Neural progenitor cell (in vitro differentiated cells): ENCODE measurements at places on chromosomes 11 and 22. TPM values are rescaled to one million over a fixed set of nuclear protein-coding genes. Genes with fewer than 3 reads are reported as not detected.

Gene VWCE
- total RNA-seq = 5.1 and 7.0 TPM in 2 replicates

Gene FOLR1
- 3.6 and 9.6 TPM in 2 replicates for total RNA-seq

Gene PTPRCAP
- total RNA-seq = 1.1 TPM in 1 of 2 replicates, not detected in the other

Gene LARGE1
- total RNA-seq = 24.9 and 30.8 TPM in 2 replicates

Gene GAB4
- 0.07 TPM in 1 of 2 replicates, not detected in the other for total RNA-seq

Gene TESMIN
- total RNA-seq = 7.4 and 8.1 TPM in 2 replicates

Gene TUBA8
- total RNA-seq = 0.09 and 0.39 TPM in 2 replicates

DNA sequence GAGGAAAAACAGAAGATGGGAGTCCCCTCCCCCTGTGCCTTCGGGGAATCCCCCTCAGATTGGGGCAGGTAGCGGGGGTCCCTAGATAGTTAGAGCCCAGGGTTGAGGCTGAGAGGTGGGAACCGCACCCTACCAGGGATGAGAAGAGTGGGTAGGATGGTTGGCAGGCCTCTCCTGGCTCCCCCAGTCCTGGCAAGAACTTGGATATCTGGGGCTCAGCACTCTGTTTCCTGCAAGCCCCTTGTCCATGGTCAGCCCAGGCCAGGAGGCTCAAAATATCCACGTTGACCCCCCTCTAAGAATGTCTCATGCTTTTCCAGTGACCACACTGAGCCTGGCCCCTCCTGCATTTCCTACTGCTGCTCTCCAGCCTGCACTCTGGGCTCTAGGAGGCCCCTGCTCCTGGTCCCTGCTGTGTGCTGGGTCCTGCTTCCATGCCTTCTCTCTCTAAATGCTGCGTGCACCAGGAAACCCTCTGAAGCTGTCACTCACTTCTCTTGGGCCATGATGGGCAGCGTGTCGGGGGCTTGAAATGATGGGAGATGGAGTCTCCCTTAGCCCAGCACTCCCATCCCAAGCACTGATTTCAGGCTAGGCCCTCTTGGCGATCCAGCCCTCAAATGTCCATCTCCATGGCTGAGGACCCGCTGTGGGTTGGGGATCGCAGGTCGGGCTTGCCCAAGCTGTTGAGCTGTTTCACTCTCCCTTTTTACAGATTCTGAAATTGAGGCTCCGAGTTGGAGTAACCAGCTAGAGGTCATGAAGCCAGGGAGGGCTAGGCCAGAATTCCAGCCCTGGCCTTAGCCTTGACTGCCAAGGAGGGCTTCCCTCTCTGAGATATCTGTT is 2.0 kb downstream of the MAP3K11 start:
- no peak for DNase-seq
- no peak overlapping the region for H3K4me3 ChIP-seq
- H3K27ac ChIP-seq = no peak overlapping the region

DNA sequence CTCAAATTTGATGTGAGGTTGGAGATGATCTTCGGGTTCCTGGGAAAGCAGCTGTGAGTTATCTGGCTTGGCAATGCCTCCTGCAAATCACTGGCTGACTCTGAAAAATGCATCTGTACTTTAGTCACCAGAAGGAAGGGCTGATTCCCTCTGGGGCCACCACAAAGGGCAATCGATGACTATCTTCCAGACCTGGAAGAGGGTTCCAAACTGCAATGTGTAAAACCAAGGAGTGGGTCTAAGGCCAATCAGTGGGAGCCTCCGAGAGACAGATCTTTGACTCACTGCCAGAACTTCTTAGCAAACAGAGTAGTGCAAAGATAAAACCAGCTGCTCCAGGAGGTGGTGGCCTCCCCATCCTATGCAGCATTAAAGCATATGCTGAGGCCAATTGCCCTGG is 29.1 kb upstream of the PAK1 start:
- H3K27ac ChIP-seq = no peak overlapping the region
- no peaks in the 10 kb centered on the region for H3K27me3 ChIP-seq
- no peaks in the 10 kb centered on the region for H3K36me3 ChIP-seq
- DNase-seq = no peak

DNA sequence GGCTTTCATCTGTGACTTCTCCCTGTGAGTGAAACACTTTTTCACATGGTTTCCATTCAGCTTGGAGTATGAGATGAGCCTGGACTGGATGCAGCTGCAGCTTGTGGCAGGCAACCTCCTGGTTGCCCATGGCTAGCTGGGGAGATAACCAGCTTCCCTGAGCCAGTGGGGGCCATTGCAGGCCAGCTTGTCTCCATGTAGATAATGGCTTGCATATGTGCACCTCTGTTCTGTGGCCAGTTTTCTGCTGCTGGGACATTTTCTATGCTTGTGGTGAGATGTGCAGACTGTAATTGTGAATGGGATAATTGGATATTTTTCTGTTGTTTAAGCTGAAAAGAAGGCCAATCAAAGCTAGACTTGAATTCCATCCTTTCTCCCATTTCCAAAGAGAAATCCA is 38.5 kb downstream of the INSC start:
- no peaks in the 10 kb centered on the region for H3K27me3 ChIP-seq
- peaks cover 3% of the 10 kb centered on the region for H3K4me1 ChIP-seq
- no peak overlapping the region for H3K27ac ChIP-seq

GRCh38 chr22:35555483-35555890 is 14.9 kb downstream of the RASD2 start:
- no peaks in the 10 kb centered on the region for H3K27me3 ChIP-seq
- peaks cover 8% of the 10 kb centered on the region for H3K4me1 ChIP-seq
- H3K27ac ChIP-seq = no peak overlapping the region
- H3K4me3 ChIP-seq = no peak overlapping the region
- no peaks in the 10 kb centered on the region for H3K36me3 ChIP-seq

DNA sequence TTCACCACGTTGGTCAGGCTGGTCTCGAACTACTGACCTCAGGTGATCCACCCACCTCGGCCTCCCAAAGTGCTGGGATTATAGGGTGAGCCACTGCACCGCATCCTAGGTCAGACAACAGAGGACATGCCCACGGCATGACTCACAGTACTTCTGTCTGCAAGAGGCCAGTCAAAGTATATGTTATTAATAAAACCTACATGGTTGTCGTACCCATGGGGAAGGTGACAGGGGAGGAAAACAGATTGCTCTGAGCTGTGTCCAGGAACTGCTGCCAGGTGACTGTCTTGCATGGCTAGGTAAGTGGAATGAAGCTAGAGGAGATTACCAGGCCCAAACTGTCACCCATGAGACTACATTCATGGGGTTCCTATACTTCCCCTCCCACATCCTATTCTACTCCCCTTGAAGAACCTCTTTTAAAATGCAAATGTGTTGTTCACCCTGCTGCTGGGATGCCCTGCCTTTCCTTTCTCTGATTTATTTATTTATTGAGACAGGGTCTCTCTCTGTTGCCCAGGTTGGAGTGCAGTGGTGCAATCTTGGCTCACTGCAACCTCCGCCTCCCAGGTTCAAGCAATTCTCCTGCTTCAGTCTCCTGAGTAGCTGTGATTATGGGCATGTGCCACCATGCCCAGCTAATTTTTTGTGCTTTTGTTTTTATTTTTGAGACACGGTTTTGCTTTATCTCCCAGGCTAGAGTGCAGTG is 2.0 kb upstream of the NLRX1 start:
- H3K4me3 ChIP-seq = no peak overlapping the region
- H3K4me1 ChIP-seq = peaks cover 5% of the 10 kb centered on the region
- no peak overlapping the region for H3K27ac ChIP-seq
- no peaks in the 10 kb centered on the region for H3K27me3 ChIP-seq

GRCh38 chr22:35712672-35713071 is 5.0 kb upstream of the APOL5 start:
- H3K36me3 ChIP-seq = no peaks in the 10 kb centered on the region
- DNase-seq = no peak
- H3K27ac ChIP-seq = no peak overlapping the region
- H3K27me3 ChIP-seq = no peaks in the 10 kb centered on the region
- H3K4me3 ChIP-seq = no peak overlapping the region
- no peaks in the 10 kb centered on the region for H3K4me1 ChIP-seq

- H3K4me3 ChIP-seq = no peak overlapping the region
- no peaks in the 10 kb centered on the region for H3K36me3 ChIP-seq
- peaks cover 66% of the 10 kb centered on the region for H3K4me1 ChIP-seq
- no peak for DNase-seq
Measured at GRCh38 chr11:100824041-100824809, 137.1 kb downstream of the ARHGAP42 start.

DNA sequence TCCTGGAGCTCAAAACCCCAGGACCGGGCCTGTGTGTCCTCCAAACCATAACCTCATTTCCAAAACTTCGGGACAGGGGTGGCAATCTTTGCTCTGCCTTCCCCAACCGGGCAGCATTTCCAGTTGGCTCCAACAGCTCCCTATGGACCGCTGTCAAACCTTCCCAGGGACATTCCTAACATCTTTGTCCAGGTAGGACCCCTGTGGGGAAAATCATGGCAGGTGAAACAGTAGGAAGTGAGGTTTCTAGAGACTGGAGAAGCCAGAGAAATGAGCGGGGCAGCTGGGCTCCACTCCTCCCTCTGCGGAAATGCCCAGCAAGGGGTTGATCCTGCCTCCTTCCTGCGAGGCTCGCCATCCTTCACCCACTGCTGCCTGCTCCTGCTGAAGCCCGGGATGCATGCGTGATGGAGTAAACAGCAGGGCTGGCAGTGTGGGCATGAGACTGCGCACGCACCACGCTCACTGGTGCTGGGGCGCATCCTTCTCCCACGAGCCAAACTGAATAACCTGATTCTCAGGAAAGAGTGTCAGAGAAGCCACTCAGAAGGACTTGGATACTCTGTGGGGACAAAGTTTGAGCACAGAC is 136.4 kb downstream of the BUD13 start:
- H3K4me1 ChIP-seq = no peaks in the 10 kb centered on the region
- DNase-seq = no peak
- H3K27ac ChIP-seq = no peak overlapping the region
- H3K36me3 ChIP-seq = no peaks in the 10 kb centered on the region
- H3K27me3 ChIP-seq = no peaks in the 10 kb centered on the region

- no peak for DNase-seq
- H3K36me3 ChIP-seq = no peaks in the 10 kb centered on the region
- no peak overlapping the region for H3K4me3 ChIP-seq
- H3K27me3 ChIP-seq = peaks cover 21% of the 10 kb centered on the region
- no peak overlapping the region for H3K27ac ChIP-seq
- H3K4me1 ChIP-seq = no peaks in the 10 kb centered on the region
Measured at GRCh38 chr22:25816522-25817059, 74.6 kb downstream of the MYO18B start.

DNA sequence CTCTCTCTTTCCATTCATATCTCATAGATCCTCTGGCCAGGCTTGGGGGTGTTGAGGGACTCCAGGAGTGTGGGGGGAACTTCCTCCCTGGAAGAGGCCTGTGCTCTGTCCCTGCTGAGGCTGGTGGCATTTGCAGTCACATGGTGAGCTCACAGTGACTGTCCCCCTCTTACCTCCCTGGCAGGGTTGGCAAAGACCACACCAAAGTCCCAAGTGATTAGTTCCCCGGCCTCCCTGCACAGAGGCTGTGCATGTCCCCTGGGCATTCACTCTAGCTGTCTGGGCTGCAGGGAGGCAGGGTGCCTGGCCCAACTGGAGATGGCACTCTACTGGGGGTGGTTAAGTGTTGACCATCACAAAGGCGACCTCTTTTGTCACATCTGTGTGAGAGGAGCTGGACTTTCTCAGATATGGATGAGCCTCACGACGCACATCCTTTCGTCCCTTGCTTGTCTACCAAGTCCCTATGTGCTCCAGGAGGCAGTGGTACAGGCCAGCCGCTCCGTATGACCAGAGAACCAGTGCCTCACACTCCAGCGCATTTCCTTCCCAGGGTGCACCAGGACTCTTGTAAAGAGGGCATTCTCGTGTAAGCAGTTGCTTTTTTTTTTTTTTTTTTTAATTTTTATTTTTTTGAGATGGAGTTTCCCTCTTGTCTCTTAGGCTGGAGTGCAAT is 8.8 kb downstream of the TANGO2 start:
- no peak for DNase-seq
- H3K27me3 ChIP-seq = no peaks in the 10 kb centered on the region
- H3K36me3 ChIP-seq = no peaks in the 10 kb centered on the region
- no peaks in the 10 kb centered on the region for H3K4me1 ChIP-seq
- no peak overlapping the region for H3K4me3 ChIP-seq

DNA sequence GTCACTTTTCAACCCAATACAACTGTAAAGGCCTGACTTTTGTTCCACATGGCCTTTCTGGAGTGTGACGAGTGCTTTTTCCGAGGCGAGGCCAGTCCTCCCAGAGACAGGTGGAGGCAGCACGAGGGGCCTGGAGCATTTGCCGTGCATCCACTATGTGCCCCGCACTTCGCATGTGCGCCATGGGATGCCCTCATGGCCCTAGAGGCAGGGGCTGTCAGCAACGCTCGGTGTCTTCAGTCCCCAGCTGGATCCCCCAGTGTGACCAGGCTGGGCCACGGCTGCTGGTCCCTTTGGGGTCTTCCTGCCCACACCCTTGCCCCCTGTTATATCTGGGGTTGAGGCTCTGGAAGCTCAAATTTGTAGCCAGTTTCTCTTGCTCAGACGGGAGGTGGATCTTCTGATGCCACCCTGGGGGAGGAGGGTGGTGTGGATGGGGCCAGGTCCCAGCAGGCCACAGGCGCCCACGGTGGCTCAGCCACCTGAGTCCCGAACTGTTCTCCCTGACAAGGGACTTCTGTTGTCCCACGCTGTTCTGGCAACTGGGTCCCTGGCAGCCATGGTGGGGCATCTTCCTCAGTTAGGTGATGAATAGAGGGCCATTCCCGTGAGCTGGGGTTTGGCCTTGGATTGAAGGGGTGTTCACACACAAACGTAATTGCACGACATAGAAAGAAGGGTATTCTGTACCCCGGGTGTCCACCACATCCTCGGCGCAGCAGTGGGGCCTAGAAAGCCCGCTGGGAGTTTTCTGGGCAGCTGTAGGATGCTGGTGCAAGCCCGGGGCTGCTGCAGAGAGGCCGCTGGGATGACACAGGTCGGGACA is 100.9 kb downstream of the CTTN start:
- H3K27me3 ChIP-seq = no peaks in the 10 kb centered on the region
- no peak for DNase-seq
- H3K27ac ChIP-seq = no peak overlapping the region
- peaks cover 47% of the 10 kb centered on the region for H3K4me1 ChIP-seq
- H3K36me3 ChIP-seq = no peaks in the 10 kb centered on the region

GRCh38 chr22:27327981-27328721 is 473.4 kb downstream of the MN1 start:
- H3K4me1 ChIP-seq = peaks cover 19% of the 10 kb centered on the region
- H3K4me3 ChIP-seq = no peak overlapping the region
- no peak for DNase-seq

DNA sequence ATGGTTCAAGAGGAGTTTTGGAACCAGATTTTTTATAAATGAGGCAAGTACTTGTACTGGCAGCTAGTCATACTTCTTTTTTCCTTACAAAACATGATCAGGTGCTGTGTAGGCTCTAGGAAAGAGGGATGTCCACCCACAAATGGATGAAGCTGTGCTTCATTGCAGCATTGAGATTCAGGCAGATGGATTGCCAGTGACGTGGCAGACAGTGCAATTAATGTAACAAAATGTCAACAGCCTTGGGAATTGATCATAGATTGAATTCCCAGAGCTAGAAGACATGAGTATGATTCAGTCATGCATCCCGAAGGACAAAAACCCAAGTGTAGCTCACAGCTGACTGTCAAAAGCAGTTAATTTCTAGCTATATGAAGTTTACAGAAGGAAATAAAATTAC is 99.2 kb upstream of the RASSF10 start:
- H3K4me1 ChIP-seq = peaks cover 16% of the 10 kb centered on the region
- no peak overlapping the region for H3K4me3 ChIP-seq
- no peak overlapping the region for H3K27ac ChIP-seq
- DNase-seq = no peak
- no peaks in the 10 kb centered on the region for H3K27me3 ChIP-seq
- peaks cover 11% of the 10 kb centered on the region for H3K36me3 ChIP-seq
